ENCODE measurements at places on chromosomes 7 and 10.

DNA sequence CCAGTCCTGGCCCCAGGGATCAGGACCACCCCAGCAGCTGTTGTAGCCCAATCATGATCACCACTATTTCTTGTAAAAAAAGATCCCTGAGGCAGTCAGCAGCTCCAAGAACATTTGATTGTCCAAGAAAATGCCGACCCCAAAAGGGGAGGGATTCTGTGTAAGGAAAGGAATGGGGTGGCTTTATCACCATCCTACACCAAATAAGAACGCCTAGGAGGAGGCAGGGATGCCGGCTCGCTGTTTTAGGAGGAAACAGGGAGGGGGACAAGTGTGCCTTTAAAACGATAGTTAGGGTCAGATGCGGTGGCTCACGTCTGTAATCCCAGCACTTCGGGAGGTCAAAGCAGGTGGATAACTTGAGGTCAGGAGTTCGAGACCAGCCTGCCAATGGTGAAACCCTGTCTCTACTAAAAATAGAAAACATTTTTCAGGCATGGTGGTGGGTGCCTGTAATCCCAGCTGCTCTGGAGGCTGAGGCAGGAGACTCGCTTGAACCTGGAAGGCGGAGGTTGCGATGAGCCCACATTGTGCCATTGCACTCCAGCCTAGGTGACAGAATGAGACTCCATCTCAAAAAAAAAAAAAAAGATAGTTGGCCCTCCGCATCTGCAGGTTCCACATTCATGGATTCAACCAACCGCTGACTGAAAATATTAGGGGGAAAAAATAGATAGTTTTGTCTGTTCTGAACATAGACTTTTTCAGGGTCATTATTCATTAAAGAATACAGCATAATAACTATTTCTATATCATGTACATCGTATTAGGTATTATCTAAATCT lies 63.6 kb downstream of the PDIA4 start:
- DNase-seq, result no peak

- no peak for DNase-seq
Measured at GRCh38 chr7:22979861-22980260, 34.1 kb downstream of the HYCC1 start.

- no peak for DNase-seq
Measured at GRCh38 chr10:130351466-130352290, 215.5 kb downstream of the GLRX3 start.

GRCh38 chr7:78253850-78254725 lies 455.5 kb downstream of the PHTF2 start:
- no peak for DNase-seq

GRCh38 chr7:48217753-48218152 lies 46.5 kb downstream of the ABCA13 start:
- DNase-seq, result no peak

DNA sequence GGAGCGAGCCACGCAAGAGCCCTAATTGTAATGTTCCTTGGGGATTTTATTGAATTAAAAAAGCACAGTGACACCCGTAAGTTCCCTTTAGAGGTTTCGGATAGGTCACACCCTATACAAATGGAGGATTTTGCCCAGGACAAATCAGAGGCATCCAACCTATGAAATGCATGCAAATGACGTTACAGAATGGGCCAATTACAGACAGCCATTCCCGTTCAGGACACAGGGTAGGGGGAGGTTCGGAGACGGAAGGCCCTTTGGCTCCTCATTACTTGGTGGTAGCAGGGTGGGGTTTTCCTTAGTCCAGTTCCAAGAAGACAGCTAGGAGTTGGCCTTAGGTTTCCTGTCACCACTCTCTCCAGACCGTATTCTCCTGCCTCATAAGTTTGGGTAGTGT lies 754.1 kb downstream of the IPMK start:
- no peak for DNase-seq

- DNase-seq, result no peak
Measured at GRCh38 chr10:69295027-69295636, 16.8 kb downstream of the HK1 start.

DNA sequence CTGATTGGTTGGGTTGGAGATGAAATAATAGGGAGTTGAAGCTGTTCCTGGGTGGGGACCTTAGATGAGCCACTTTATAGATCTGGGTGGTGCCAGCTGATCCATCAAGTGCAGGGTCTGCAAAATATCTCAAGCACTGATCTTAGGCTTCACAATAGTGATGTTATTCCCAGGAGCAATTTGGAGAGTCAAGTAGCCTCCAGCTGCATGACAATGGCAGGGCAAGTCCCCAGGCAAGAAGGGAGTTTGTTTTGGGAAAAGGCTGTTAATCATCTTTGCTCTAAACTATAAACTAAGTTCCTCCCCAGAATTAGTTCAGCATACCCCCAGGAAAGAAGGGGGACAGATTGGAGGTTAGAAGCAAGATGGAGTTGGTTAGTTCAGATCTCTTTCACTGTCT lies 47.7 kb upstream of the WAPL start:
- no peak for DNase-seq

DNA sequence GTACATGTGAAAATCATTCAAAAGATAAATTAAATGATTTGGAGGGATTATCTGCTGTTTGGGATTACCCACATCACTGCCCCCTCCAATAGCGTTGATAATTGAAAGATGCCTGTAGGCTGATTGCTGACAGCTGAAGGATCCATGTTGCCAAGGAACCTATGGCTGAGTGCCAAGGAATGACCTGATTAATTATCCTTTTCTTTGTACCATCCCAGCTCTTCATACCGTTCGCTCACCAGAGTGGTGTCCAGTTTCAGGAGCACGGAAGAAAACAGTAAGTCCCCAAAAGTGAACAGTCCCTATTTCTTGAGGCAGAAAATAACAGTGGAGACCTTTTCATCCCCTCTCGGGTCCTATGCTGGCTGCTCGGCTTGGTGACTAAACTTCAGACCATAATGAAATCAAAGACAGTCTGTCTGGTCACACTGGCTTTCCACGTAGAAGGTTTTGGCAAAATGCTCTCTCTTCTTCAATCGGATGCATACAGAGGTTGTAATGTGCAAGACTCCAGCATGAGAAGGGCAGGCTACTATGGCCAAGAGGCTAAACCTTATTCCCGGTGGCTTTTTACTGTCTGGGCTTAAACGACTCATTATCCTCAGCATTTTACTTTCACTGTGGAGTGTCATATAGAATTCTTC lies 108.8 kb downstream of the SPAG6 start:
- no peak for DNase-seq

DNA sequence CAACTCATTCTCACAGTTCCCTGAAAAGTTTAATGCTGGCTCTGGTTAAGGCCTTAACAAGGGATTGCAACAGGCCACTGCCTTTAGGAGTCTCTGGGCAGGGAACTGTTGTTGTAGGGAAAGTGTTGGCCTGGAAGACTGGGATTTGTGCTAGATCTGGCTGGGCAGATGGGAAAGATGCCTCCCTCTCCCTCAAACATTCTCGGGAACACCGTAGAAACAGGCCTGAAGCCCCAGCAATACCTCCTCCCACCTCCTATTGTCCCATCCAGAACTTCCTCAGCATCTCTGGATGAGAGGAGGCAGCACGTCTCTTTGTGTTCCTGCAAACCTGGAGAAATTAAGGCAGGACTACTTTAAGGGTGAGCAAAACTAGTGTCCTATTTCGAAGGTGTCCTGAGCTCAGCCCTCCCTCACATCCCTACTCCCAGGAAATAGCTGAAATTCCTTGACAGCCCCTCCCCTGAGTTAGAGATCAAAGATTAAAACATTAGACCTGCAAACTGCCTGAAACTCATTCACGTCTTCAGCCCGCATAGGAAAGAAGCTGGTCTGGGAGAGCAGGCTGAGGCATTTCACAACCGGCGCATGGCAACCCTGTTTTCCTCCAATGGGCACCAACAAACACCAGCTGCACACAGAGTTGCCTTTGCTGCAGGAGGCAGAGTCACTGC lies 10.9 kb upstream of the MAP3K8 start:
- DNase-seq, result no peak

GRCh38 chr7:51236470-51237132 lies 80.0 kb downstream of the COBL start:
- no peak for DNase-seq

GRCh38 chr7:1713502-1714484 lies 43.7 kb downstream of the ELFN1 start:
- DNase-seq, result no peak

DNA sequence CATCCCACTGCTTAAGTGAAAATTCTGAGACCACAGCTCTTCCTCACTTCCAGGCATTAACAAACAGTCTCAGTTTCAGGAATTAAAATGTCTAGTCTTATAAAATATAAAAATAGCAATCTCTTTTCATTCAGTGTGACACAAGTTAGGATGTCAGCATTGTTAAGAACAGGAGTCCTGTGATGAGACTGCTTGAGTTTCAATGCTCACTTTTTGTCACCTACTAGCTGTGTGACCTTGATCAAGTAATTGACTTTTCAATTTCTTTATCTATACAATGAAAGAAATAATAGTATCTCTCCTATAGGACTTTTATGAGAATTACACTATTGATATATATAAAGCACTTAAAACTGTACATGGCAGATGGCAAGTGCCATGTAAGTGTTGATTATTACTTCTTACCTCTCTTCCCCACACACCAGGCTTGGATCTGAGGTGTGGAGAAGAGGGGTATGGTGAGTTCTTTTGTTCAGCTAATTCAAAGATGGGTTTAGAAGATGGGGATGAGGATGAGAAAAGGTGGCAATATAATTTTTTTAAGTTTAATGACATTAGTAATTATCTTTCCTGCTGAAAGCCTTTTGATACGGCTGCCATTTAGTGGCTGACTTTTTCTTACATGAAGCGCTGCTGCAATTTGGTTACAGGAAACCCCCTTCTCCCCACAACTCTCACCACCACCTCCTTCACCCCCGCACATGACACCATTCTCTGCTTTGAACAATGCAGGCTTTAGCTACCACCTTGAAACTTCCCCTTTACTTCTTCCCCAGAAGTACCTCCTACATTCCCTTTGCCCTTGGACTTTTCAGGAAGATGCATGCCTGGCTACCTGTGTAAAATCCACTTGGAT lies 20.8 kb upstream of the HYAL4 start:
- peak; percentile 15 for DNase-seq

GRCh38 chr10:92045641-92046106 lies 122.1 kb downstream of the BTAF1 start:
- DNase-seq, result no peak

DNA sequence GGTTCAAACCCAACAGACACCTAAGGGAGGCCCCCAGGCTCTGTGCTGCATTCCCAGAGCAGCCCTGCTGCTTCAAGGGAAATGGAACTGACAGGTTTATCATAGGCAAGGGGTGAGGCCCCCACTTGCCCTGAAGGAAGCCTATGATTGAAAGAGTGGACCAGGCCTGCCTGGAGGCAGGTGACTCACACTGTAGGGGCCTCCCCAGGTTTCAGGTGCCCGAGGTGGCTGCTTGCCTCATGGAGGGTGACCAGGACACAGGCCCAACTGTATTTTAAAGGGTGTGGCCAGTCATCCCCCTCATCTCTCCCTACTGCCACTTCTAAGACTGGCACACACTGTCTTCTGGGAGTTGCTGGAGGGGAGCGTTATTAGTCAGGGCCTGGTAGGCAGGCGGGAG lies 85.4 kb downstream of the ATXN7L1 start:
- no peak for DNase-seq

DNA sequence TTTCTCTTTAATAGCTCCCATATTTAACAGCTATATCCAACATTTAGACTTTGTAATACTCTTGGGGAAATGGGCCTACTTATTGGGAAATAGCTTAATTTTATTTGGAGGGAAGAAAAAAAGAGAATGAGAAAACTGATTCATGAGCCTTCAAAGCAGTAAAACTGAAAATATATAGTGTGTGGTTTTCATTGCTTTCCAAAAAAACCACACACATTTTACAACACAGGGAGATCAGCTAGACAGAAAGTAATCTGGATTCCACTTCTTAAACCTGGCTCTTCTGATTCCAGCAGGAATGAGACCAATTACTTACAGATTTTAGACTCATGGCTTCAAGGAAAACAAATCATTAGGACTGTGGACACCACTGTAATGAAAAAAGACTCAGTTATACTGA lies 48.7 kb downstream of the CH25H start:
- no peak for DNase-seq
